ENCODE measurements at places on chromosomes 7 and 10.

- no peak for DNase-seq
Observed at GRCh38 chr7:16657656-16658279, 11.8 kb downstream of the BZW2 start.

GRCh38 chr10:71244431-71245419 lies 32.4 kb downstream of the UNC5B start:
- DNase-seq, result no peak

DNA sequence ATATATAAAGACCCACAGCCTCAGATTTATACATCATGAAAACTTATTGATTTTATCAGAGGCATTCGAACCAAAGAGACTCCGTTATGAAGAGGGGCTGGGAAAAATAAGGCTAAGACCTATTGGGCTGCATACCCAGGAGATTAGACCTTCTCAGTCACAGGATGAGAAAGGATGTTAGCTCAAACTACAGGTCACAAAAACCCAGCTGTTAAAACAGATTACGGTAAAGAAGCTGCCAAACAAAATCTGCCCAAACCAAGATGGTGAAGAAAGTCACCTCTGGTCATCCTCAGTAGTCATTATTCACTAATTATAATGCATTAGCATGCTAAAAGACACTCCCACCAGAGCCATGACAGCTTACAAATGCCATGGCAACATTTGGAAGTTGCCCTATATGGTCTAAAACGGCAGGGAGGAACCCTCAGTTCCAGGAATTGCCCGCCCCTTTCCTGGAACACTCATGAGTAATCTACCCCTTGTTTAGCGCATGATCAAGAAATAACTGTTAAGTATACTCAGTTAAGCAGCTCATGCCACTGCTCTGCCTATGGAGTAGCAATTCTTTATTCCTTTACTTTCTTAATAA lies 362.5 kb upstream of the PCDH15 start:
- no peak for DNase-seq

- no peak for DNase-seq
Observed at GRCh38 chr7:82507976-82508677, 64.5 kb upstream of the CACNA2D1 start.

GRCh38 chr7:23298141-23298881 lies 828 bp upstream of the MALSU1 start:
- no peak for DNase-seq

GRCh38 chr10:125107166-125107949 lies 53.0 kb downstream of the CTBP2 start:
- no peak for DNase-seq

DNA sequence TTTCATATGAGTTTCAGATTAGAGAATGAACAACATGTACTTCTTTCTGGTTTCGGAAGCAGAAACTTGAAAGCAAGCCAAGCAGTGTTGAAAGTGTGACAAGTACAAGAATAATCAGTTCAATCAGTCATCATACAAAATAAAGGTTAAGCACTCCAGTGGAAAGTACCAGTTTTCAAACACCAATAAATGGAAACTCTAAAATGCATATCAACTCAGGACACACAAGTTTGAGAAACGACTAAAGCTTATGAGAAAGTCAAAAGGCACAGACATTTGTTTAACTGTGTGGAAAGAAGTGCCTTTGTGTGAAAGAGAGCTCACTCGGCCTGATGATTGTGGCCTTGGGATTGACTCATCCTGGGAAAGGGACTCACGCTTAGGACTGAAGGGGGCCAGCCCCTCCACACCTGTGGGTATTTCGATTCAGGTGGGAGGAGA lies 60.6 kb upstream of the AKR1C1 start:
- DNase-seq, result peak; percentile 3

- no peak for DNase-seq
Observed at GRCh38 chr10:43108951-43109350, 29.3 kb upstream of the CSGALNACT2 start.

DNA sequence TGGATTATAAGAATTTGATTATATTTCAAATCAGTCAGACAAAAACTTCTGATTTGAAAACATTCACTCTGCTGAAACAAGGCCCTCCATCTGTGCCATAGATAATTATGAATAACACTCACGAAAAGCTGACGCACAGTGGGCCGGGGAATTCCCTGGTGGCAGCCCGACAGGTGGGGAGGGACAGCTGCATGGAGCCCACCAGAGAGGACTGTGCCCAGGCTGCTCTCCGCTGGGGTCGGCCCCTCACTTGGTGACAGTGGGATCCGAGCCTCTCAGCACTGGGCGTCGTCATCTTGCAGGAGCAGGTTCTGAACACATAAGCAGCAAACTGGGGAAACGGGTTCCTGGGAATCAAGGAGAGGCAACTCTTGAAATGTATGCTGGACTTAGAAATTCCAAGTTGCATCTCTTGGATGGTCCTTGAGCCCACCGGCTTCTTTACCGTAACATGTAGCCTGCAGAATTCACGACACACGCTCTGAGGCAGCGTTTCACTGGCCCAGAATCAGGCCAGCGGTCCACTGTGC lies 41.4 kb downstream of the AFAP1L2 start:
- no peak for DNase-seq

DNA sequence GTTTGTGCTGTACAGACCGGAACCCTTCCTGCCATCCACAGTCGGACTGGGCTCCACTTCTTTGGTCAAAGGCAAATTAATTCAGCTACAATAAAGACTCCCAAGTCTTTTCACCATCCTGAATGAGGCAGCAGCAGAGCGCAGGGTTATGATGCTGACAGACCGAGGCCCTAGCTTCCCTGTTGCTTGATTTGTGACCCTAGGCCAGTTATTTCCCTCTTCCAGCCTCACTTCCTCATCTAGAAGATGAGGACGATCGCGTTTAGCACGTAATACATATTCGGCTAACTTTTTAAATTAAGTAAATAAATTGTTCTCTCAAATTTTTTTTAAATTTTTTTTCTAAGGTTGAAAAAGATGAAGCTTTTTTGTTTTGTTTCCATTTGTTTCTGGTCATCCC lies 18.1 kb downstream of the ADRB1 start:
- DNase-seq, result no peak

- no peak for DNase-seq
Observed at GRCh38 chr10:22825841-22826240, 102.0 kb upstream of the ARMC3 start.

DNA sequence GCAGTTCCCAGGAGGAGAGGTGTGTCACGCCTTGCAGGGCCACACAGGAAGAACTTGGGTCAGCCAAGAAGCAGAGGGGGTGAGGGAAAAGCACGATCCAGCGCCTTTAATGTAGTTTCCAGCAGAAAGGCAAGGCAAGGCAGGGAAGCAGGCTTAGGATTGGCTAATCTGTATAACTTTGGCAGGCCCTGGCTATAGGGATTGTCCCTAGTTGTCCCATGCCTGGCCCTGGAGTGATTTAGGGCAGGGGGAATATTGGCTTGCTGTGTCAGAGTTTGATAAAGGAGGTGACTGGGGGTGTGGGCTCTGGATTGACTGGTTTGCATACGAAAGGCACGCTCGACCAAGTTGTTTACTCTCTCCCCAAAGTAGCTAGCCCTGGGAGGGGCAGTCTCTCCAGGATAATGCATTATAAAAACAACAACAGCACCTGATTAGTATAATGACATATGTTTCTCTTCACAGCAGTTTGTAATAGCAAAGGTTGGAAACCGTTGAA lies 44.5 kb downstream of the RBM28 start:
- DNase-seq, result no peak
